Muscle of leg (tissue), 16 donors: ENCODE measurements at places on chromosomes 11 and 22. TPM values are rescaled to one million over a fixed set of nuclear protein-coding genes. Genes with fewer than 3 reads are reported as not detected.

The DEUP1 gene
- total RNA-seq, result 0.04 TPM

The DRG1 gene
- total RNA-seq, result 63.2 TPM

The DGCR6 gene
- 22.5 TPM for total RNA-seq

The HEPHL1 gene
- total RNA-seq, result not detected

The CD3G gene
- total RNA-seq, result 0.13 TPM

The BEST1 gene
- 1.6 TPM for total RNA-seq

The MYOD1 gene
- 47.3 TPM for total RNA-seq

The GAL3ST3 gene
- total RNA-seq, result 0.80 TPM

The PAMR1 gene
- total RNA-seq, result 29.9 TPM

The NLRP14 gene
- total RNA-seq, result 0.04 TPM

The CLP1 gene
- 12.3 TPM for total RNA-seq

The PANX3 gene
- 0.04 TPM for total RNA-seq

The SCGB1D1 gene
- not detected for total RNA-seq
